ENCODE measurements at places on chromosomes 3 and 15. TPM values are rescaled to one million over a fixed set of nuclear protein-coding genes. Genes with fewer than 3 reads are reported as not detected.

- no peak for DNase-seq
- no peak overlapping the region for H3K4me3 ChIP-seq
- no peak overlapping the region for H3K27ac ChIP-seq
- H3K27me3 ChIP-seq = no peaks in the 10 kb centered on the region
- H3K36me3 ChIP-seq = no peaks in the 10 kb centered on the region
These were observed 29.4 kb upstream of the GATM start for GRCh38 chr15:45407786-45408185.

DET1 gene
- polyA plus RNA-seq = 1.9 TPM

DNA sequence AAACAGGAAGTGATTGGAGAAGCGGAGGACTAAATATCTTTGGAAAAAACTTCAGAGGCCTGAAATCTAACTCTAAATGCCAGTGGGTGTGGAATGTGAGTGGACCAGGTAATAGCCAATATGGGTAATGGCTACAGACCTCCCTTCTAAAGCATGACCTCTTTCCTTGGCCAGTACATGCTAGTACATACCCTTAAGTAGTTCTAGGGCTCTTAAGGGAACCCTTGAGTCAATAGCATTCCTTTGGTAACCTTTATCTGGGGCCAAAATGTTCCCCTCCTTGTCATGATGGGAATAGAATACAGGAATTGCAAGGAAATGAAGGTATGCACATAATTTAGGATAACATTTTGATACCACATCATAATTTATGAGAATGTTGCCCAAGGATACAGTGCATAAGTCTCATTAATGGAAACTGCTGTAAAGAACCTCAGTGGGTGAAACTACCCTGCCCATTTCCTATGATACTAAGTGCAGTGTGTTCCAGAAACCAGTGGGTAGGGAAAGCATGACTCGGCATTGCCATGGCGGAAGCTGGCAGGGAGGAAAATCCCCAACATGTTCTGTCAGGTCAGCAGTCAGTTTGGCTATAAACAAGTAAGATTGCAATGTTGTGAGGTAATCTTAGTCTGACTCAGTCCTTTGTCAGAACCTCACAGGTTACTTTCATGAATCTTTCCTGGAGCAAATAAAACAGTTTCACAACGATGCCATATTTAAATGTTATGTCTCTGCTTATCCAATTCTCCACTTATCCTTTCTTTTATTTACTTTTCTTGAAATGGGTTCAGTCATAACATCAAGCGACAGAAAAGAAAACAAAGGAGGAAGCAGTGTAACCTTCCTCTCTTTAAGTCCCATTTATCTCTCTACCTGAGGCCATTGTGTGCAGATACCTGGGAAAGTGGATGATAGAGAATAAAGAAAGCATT is 23.5 kb upstream of the RAP2B start:
- H3K4me1 ChIP-seq = peaks cover 3% of the 10 kb centered on the region
- no peak for DNase-seq
- no peak overlapping the region for H3K27ac ChIP-seq
- no peaks in the 10 kb centered on the region for H3K27me3 ChIP-seq

PP2D1 gene
- 0.29 TPM for polyA plus RNA-seq

DNA sequence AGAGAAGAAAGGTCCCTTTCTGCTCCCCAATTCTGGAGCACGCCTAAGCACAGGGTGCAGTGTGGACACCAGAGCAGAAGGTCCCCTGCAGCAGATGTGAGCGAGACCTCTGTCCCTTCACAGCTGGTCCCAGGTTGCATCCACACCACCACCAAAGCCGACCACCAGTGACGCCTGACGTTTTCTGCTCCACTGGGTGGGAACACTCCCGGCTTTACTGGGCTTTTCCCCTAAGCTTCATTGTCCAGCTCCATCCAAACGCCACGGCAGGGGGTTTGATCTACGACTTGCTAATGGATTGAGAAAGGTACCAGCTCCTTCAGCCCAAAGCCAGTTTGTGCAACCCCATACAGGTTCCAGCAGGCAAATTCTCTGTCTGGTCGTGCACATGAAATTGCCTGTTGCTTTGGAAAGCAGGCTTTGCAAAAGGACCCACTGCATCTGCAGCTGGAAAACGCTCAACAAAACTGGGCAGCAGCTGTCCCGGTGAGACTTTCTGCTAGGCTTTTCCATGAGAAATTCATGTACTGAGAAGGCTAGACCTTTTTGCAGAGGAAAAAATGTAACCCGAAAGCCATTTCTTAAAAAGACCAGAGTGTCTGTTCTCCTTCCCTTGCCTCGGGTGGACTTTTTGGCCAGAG is 31.1 kb downstream of the ADAMTS17 start:
- no peak overlapping the region for H3K4me3 ChIP-seq
- H3K4me1 ChIP-seq = no peaks in the 10 kb centered on the region
- H3K27ac ChIP-seq = no peak overlapping the region

DNA sequence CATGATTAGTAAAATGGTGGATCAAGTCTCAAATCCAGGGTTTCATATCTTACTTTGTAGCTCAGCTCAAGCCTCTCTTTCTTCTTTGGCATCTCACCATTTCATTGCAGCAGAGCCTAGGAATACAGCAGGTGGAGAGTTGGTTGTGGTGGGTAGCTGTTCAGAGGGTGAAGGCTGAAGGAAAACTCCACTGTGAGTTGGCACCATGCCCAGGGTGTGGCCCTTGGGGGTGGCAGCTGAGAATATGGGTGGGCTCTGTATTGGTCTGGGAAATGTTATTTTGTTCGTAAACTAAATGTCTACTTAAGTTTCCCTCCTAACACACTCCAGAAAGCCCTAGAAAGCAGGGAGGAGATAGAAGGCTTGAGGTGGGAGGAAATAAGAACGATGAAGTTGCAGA is 1.7 kb upstream of the MAP1A start:
- H3K27ac ChIP-seq = no peak overlapping the region
- H3K4me3 ChIP-seq = no peak overlapping the region
- H3K27me3 ChIP-seq = no peaks in the 10 kb centered on the region
- DNase-seq = no peak
- H3K4me1 ChIP-seq = peaks cover 12% of the 10 kb centered on the region

All from naive thymus-derived CD4-positive, alpha-beta T cell (primary cell).